ENCODE measurements at places on chromosomes 16 and 17.
A peak's percentile ranks its signal among the peaks of the same experiment; 100 is the strongest.

DNA sequence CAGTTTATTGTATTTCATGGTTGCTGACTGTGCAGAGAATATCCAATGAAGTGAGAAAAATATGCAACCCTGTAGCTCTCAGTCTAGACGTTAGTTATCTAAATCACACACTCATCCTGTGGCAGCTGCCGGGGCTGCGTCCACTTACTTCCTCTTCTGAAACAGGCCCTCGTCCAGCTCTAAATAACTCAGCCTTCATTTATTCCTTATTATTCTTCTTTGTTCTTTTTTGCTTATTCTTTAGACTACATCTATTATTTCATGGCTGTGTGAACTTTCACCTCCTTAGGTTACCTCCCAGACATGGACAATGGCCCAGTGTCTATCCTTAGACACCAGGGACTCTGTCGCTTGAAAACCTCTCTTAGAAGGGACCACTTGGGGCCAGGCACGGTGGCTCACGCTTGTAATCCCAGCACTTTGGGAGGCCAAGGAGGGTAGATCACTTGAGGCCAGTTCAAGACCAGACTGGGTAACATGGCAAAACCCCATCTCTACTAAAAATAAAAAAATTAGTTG is 3.4 kb upstream of the THUMPD1 start:
- no peak for DNase-seq

DNA sequence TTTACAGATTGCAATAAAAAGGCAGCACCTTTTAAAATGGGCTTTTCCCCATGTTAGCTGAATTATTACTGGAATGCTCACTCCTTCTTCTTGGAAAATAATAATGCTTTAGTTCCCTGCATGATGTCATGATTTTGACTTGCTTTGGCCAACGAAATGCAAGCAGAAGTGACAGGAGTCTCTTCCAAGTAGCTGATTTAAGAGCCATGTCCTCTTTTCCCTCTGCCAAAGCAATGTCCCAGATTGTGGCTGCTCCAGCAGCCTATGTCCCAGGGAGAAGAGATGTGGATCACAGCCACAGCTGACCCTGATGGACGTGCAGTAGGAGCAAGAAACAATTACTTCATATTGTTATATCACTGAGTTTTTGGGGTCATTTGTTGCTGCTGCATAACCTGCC is 246.6 kb downstream of the HAPSTR1 start:
- DNase-seq = no peak

GRCh38 chr17:68600067-68600930 is 868 bp downstream of the FAM20A start:
- DNase-seq = peak; percentile 49

GRCh38 chr16:6111390-6111789 is 1013.8 kb upstream of the EEF2KMT start:
- DNase-seq = no peak

- DNase-seq = no peak
Observed at GRCh38 chr16:46973996-46974324, 486 bp upstream of the DNAJA2 start.

- DNase-seq = no peak
Observed at GRCh38 chr17:27585153-27585681, 45.8 kb upstream of the LGALS9 start.

GRCh38 chr16:85511938-85512807 is 100.9 kb upstream of the GSE1 start:
- no peak for DNase-seq

DNA sequence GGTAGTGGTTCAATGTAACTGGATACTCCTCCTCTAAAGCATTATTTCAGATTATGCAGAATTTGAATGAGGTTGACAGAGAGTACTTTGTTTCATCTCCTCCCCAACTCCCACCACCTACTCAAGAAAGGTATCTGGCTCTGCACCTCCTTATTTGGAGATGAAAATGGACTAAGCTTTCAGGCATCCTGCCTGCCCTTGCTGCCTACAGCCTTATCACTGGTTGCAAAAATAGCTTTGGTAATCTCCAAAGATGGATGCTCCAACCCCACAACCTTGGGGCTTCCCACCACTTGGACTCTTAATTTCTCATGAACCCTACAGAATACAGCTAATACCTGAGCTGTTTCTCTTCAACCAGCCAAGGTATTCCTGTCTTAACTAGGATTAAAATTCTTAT is 45.3 kb upstream of the CORO6 start:
- no peak for DNase-seq

GRCh38 chr16:25523183-25523582 is 168.6 kb upstream of the HS3ST4 start:
- no peak for DNase-seq

DNA sequence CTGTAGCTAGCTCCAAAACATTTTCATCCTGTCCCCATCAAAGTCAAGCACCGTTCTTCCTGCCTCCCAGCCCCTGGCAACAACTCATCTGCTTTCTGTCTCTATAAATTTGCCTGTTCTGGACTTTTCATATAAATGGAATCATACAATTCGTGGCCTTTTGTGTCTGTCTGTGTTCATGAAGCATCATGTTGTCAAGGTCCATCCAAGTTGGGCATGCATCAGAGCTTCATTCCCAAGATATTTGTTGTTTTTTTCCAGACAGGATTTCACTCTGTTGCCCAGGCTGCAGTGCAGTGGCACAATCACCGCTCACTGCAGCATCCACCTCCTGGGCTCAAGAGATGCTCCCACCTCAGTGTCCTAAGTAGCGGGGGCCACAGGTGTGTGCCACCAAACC is 5.9 kb downstream of the SLC5A10 start:
- no peak for DNase-seq

All from NCI-H69 (cell line).